ENCODE measurements at places on chromosomes 3 and 15. TPM values are rescaled to one million over a fixed set of nuclear protein-coding genes. Genes with fewer than 3 reads are reported as not detected.

GRCh38 chr3:11258958-11259357, 13.2 kb upstream of the ATG7 start:
- H3K4me3 ChIP-seq = no peak overlapping the region
- no peak overlapping the region for H3K27ac ChIP-seq
- no peaks in the 10 kb centered on the region for H3K36me3 ChIP-seq
- H3K4me1 ChIP-seq = no peaks in the 10 kb centered on the region

DNA sequence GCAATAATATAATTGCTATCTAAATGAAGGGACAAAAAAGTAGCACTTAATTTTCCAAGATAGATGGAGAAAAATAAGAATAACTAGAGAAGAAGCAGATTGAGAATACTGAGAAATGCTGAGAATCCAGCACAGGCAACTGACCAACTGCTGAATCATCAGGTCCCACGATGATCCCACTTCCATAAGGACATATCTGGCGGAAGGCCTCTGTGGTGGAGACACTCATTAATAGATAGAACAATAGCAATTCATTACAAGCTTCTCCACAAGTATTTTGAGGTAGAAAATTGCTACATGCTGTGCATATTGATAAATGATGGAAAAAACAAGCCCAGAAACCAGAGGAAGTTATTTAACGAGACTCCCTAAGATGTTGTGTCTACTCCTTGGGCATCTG, 105.9 kb downstream of the DUT start:
- H3K4me1 ChIP-seq = no peaks in the 10 kb centered on the region
- H3K27ac ChIP-seq = no peak overlapping the region
- no peak for DNase-seq
- no peaks in the 10 kb centered on the region for H3K27me3 ChIP-seq
- no peak overlapping the region for H3K4me3 ChIP-seq

GRCh38 chr3:14389166-14389606, 13.2 kb upstream of the SLC6A6 start:
- no peaks in the 10 kb centered on the region for H3K27me3 ChIP-seq
- no peaks in the 10 kb centered on the region for H3K4me1 ChIP-seq
- DNase-seq = no peak
- no peak overlapping the region for H3K4me3 ChIP-seq
- no peaks in the 10 kb centered on the region for H3K36me3 ChIP-seq

DNA sequence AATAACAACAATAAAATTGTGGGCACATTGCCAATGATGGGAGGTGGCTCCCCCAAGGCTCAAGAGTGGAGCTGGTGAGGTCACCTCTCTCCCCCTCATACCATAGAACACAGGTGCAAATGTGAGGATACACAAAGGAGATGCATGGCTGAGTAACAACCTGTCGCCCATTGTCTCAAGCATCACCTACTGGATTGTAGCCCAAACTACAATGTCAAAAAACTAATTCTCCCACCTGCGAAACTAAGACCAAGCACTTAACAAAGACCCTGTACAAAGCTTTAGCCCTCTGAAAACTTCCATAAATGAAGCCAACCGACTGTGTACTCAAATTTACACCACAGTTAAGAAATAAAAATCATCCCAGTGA, 50.4 kb upstream of the IGSF11 start:
- H3K27me3 ChIP-seq = no peaks in the 10 kb centered on the region
- H3K4me1 ChIP-seq = no peaks in the 10 kb centered on the region
- no peak overlapping the region for H3K27ac ChIP-seq
- no peak for DNase-seq
- no peak overlapping the region for H3K4me3 ChIP-seq

Gene CTDSPL
- 29.2 TPM for polyA plus RNA-seq

Gene GOLGA6L4
- 3.3 TPM for polyA plus RNA-seq

- no peak overlapping the region for H3K27ac ChIP-seq
- H3K36me3 ChIP-seq = no peaks in the 10 kb centered on the region
- no peak overlapping the region for H3K4me3 ChIP-seq
- H3K27me3 ChIP-seq = no peaks in the 10 kb centered on the region
- DNase-seq = no peak
These were observed 587.1 kb downstream of the ZNF385D start for GRCh38 chr3:21163956-21164355.

- no peak for DNase-seq
- no peak overlapping the region for H3K4me3 ChIP-seq
- no peak overlapping the region for H3K27ac ChIP-seq
- H3K36me3 ChIP-seq = no peaks in the 10 kb centered on the region
These were observed 46.5 kb downstream of the TP63 start for GRCh38 chr3:189677667-189678066.

Gene KBTBD12
- polyA plus RNA-seq = not detected

DNA sequence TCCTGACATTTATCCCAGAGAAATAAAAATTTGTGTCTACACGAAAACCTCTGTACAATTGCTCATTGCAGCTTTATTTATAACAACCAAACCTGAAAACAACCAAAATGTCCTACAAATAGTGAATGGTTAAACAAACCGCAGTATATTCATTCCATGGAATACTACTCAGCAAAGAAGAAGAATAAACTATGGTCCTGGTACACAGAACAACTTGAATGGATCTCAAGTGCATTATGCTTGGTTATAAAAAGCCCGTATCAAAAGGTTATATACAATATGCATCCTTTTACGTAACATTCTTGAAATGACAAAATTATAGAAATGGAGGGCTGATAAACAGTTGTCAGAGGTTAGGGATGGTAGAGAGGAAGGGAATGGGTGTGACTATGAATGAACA, 3.7 kb downstream of the SEC22C start:
- H3K4me1 ChIP-seq = peaks cover 15% of the 10 kb centered on the region
- no peaks in the 10 kb centered on the region for H3K27me3 ChIP-seq
- H3K27ac ChIP-seq = no peak overlapping the region
- H3K4me3 ChIP-seq = no peak overlapping the region

DNA sequence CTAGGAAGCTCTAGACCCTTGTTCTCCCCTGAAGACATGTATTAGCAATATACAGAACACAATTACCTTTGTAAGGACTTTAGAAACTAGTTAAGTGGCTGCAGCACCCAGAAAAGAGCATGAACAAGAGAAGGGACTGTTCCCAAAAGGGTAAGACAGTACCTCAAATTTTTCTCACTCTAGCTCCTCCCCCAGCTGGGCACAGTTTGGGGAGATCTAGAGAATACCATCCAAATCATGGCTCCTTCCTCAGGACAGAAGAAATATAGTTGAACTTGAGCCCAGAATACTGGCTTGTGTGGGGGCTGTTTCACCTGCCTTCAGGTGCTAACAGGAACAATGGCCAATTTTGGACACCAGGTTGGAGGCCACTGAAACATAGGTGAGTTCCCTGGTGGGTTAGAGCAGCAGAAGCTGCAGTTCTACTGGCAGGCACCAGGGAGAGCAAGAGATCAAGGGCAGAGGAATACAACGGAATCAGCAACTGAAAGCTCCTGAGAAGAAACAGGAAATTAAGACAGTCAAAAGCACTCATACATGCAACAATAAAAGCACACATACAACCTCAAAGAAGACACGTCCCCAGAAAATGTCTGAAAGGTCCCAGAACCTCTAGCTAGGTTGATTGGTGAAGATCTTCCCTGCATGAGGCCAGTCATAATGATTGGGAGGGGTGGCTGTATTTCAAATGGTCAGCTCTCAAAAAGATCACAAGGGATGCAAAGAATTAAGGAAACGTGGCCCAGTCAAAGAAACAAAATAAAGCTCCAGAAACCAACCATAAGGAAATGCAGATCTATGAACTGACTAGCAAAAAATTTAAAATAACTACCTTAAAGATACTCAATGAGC, 104.9 kb upstream of the ASB14 start:
- no peak overlapping the region for H3K4me3 ChIP-seq
- H3K27ac ChIP-seq = no peak overlapping the region
- no peaks in the 10 kb centered on the region for H3K27me3 ChIP-seq
- no peaks in the 10 kb centered on the region for H3K4me1 ChIP-seq
